CD4-positive, alpha-beta T cell treated with Interleukin-2 at 100 ng/mL for 4 hours (primary cell): ENCODE measurements at places on chromosomes 7 and 10.
A peak's percentile ranks its signal among the peaks of the same experiment; 100 is the strongest.

DNA sequence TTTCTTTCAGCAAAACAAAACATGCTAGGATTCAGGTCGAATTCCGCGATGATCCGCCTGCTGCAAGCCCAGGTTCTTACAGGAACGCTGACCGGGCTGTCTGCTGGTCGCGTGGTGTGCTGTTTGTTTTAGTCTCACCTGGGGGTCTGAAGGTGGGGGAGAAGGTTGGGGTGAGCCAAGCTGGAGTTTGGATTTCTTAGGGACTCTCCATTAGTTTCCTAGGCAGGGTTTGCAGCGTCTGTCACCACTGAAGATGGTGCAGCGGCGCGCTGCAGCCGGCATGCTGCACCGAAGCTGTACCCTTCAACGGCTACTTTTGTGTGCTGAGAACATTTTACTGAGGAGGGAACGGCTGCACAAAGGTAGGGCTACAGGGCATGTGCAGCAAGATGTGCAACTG is 48.7 kb downstream of the GCC1 start:
- no peak for DNase-seq

GRCh38 chr7:82051601-82052000 is 281.8 kb upstream of the HGF start:
- DNase-seq: no peak

DNA sequence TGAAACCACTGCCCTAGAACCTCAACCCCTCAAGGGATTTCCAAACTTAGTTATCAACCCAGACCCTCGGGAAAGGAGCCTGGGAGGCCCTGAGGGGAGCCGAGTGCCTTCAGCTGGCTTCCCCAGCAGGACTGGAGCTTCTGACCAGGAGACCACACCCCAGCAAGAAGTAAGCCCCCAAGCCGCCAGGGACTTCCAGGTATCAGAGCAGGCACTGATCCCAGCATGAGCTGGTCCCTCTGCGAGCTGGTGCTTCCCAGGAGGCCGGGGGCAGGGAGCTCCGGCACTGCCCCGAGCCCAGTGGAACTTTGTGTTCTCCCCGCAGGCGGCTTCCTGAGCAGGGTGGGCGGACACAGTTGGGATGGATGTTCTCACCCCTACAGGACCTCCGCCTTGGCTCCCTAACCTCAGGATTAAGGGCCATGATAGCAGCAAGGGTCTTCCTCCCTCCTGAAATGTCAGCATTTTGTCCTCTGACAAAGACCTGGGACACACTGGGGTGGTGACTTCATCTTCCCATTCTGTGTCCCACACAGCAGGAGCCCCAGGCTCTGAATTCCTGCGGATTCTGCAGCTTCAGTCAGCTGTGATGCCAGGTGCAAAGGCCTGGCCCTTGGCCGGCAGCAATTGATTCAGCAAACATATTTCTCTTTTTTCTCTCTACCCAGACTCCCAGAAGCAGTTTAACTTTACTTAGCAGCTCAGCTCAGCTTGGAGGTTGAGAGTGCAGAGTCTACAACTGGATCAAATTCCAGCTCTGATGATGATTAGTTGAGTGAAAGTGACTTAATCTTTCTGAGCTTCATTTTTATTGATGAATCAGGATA is 11.6 kb downstream of the ATP6V0E2 start:
- no peak for DNase-seq

- no peak for DNase-seq
Measured at GRCh38 chr10:105063796-105064195, 422.7 kb downstream of the SORCS3 start.

DNA sequence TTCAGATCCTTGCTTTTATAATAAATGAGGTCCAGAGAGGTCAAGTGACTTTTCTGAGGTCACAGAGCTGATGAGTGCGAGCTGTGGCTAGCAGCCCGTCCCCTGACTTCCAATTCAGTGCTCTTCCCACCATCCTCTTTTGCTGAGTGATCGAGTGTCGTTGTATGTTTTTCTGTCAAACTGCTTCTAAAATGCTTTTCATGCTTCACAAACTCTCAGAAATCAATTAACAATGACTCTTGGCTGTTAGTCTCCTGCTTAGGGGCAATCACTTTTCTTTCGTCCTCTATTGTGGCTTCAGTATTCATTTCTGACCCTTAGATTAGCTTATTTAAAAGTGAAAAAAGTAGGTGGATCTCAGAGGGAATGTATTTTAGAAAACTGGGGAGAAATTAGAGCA is 423.7 kb downstream of the DPP6 start:
- no peak for DNase-seq

DNA sequence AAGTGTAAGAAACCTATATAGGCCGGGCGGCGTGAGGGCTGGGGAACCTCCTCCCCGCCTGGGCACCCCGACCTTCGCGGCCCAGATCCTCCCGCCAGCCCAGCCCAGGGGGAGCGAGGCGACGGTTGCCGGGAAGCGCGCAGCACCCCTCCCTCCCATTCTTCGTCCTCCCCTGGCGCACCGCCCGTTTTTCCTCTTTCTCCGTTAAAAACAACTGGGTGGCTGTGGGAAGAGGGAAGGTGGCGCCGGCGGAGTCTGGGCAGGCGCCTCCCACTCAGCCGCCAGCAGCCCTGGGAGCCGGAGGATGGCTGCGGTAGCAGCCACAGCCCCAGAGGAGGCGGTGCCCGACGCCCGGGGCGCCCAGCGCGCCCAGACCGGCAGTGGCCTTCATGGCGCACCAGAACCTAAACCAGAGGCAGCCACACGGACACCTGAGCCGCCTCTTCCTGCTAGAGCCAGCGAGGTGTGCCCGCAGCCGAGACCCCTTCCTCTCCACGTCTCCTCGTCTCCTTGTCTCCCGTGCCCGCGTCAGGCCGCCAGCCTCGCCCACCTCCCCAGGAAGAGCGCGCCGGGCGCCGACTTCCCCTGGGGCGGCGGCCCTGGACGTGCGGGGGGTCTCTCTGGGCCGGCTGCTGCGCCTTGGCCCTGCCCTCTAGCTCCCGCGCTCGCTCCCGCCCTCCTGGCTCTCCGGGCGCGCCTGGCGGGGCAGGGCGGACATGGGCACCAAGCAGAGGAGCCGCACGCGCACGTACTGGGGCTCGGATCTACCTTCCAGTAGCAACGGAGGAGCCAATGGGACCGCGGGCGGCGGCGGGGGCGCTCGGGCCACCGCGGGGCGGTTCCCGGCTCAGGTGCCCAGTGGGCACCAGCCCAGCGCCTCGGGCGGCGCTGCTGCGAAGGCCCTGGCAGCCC is 32.8 kb upstream of the SFTPD start:
- DNase-seq: no peak

DNA sequence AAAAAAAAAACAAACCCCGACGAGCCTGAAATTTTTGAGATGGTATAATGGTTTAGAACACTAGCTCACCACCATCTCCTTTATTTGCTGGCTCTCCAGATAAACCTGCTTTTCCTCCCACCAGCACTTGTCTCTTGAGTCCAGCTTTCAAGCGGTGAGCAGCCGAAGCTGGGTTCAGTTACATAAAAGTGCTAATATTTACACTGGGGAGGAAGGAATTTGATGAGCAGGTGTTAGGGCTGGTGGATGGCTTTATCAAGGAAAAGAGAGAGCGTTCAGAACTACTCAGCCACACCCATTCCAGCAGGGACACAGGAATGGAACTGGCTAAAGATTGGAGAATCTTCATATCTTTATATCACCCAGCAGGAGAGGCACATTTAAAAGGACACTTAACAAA is 6.6 kb upstream of the CALML3 start:
- DNase-seq: no peak

GRCh38 chr10:72720814-72721660 is 29.1 kb downstream of the MCU start:
- no peak for DNase-seq

DNA sequence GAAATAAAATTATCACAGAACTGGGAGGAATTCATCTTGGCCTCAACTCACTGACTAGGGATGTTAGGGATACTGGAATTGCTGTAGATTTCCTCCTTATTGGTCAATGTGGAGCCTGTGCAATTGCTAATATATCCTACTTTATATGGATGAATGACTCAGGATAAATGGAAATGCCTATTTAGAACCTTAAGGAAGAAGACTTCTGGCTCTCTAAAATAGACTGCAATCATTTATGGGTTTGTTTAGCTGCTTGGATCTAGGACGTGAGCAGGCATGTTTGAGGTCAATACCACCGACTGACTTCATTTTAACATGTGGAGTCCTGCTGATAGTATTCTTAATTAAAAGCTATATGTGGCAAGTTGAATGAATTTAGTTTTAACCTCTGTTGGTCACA is 1040.1 kb upstream of the LRRN3 start:
- no peak for DNase-seq

GRCh38 chr7:30705008-30705407 is 22.8 kb upstream of the CRHR2 start:
- no peak for DNase-seq

GRCh38 chr10:31288962-31289361 is 30.1 kb upstream of the ZEB1 start:
- no peak for DNase-seq

- no peak for DNase-seq
Measured at GRCh38 chr10:96835899-96836298, 3.8 kb downstream of the LCOR start.

GRCh38 chr10:110479710-110480109 is 18.0 kb upstream of the DUSP5 start:
- DNase-seq: no peak

DNA sequence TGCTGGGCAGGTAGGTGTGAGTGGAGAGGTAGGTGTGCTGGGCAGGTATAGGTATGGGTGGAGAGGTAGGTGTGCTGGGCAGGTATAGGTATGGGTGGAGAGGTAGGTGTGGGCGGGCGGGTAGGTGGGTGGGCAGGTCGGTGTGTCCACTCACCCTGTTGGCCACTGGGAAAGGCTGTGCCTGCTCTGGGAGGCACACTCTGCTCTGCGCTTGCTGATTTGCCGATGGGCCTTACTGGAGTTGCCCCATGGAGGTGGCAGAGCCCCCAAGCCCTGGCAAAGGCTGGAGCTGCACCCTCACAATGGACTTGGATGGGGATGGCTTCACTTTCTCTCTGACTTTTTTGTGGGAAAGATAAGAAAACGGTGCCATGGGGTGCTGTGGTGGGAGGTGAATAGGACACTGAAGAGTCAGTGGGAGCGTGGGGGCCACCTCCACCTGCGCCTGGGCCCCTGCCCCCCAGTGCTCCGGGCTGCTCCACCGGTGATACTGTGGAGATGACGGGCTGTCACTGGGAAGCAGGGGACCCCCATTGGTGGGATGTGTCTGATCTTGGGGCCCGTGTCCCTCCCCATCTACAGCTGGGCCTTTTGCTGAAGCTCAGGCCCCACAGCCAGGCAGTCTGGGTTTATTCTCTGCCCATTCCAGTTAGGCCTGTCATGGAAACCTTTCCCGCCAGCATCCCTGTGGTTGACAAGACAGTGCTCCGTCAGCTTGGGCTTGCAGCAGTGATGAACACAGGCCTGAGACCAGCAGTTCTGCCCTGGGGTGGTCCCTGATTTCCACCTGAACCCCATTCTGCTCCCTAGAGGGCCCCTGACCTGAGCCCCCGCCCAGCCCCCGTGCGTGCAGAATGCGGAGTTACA is 75.0 kb downstream of the NKX6-2 start:
- DNase-seq: no peak

- no peak for DNase-seq
Measured at GRCh38 chr7:144018065-144018464, 17.9 kb downstream of the OR6B1 start.

- DNase-seq: no peak
Measured at GRCh38 chr10:132224343-132225072, 37.8 kb downstream of the DPYSL4 start.

DNA sequence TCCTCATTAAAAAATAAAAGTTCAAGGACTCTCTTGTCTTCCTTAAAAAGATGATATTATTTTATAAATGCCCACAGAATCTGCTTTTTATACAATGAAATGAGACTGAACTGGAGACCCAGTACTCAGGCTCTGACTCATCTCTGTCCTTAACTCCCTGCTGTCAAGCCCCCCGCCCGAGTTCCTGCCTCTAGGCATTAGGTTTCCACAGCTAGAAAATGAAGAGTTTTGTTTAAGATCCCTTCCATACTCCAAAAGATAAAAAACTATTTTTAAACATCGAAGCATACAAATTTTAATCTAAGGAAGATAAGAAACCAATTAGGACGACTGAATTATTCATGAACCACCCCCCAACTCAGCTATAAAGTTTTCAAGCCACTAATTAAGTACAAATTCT is 97.7 kb upstream of the FEZF1 start:
- no peak for DNase-seq

DNA sequence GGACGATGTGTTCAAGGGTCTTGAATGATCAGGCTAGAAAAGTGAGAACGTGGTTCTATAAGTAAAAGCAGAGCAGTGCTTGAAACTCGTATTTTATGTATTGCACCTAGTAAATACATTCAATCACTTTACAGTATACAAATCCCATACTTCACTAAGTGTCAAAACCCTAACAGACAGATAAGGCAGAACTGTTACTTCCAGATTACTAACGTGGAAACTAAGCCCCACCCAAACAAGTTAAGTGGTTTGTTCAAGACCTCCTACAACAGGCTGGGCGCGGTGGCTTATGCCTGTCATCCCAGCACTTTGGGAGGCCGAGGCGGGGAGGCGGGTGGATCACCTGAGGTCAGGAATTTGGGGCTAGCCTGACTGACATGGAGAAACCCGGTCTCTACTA is 9.2 kb upstream of the MYO1G start:
- DNase-seq: no peak

- DNase-seq: no peak
Measured at GRCh38 chr10:13617116-13617515, 30.4 kb downstream of the PRPF18 start.

DNA sequence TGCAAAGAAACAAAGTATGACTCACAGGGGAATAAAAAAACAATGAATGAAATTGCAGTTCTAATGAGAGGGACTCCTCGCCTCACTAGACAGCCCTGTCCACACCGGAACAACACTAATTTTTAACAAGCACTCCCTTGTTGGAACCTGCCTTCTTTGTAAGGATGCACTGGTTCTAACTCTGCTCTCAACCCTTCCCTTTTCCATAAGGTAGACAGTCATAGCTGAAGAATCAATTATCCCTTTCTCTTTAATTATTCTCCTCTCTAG is 65.1 kb downstream of the TSPAN12 start:
- DNase-seq: no peak

- no peak for DNase-seq
Measured at GRCh38 chr7:131931370-131931769, 374.9 kb upstream of the PODXL start.

GRCh38 chr7:24889611-24890010 is 90.4 kb downstream of the OSBPL3 start:
- DNase-seq: no peak

DNA sequence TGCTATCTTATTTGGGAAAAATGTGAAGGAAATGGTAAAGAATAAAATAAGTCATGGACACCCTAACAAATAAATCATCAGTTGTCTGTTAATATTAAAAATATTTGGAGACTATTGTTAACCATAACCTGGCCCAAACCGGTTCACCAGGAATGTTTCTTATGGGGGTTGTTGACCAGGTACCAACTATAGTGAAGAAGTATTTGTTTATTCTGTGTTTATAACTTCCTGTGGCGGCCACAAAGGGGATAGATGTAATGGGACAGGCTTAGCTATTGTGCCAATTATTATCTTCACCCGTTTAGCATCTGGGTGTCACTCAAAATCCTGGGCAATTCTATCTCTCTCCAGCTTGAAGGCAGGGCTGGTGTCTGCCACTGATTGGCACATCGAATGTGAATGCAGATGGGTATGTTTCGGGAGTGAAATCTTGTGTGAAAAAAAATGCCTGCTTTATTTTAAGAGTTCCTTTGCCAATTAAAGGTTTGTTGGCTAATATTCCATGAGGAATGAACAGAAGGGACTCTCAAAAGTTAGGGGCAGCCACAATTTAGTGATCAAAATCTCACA is 500.9 kb downstream of the ARL4A start:
- no peak for DNase-seq

GRCh38 chr10:50622706-50623662 is 772 bp downstream of the SGMS1 start:
- DNase-seq: peak; percentile 32

- DNase-seq: no peak
Measured at GRCh38 chr10:19788075-19788686, 28.1 kb upstream of the PLXDC2 start.
